T-cell (primary cell): ENCODE measurements at places on chromosomes 5 and 9. TPM values are rescaled to one million over a fixed set of nuclear protein-coding genes. Genes with fewer than 3 reads are reported as not detected.

DNA sequence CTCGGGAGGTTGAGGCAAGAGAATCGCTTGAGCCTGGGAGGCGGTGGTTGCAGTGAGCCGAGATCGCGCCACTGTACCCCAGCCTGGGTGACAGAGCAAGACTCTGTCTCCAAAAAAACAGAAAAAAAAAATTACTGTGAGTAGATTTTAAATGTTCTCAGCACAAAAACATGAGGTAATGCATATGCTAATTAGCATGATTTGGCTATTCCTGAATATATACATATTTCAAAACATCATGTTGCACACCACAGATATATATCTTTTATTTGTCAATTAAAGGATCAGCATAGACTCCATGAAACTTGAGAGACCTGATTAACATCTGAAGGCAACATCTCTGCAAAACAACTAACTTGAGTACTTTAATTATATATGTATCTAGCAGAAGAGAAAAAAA is 103.3 kb downstream of the THBS4 start:
- no peak for DNase-seq

DNA sequence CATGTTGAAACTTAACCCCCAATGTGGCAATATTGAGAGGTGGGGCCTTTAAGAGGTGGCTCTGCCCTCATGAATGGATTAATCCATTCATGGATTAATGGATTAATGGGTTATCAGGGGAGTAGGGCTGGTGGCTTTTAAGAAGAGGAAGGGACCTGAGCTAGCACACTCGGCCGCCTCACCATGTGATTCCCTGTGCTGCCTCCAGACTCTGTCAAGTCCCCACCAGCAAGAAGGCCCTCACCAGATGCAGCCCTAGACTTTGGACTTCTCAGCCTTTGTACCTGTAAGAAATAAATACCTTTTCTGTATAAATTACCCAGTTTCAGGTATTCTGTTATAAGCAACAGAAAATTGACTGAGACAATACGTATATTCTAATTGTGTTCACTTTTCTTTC is 272.2 kb upstream of the DMRT1 start:
- no peak for DNase-seq

- DNase-seq = no peak
These were observed 79.3 kb downstream of the PPP2R2B start for GRCh38 chr5:146799231-146799630.

- no peak for DNase-seq
These were observed 738 bp downstream of the FSTL4 start for GRCh38 chr5:133611357-133612248.

DNA sequence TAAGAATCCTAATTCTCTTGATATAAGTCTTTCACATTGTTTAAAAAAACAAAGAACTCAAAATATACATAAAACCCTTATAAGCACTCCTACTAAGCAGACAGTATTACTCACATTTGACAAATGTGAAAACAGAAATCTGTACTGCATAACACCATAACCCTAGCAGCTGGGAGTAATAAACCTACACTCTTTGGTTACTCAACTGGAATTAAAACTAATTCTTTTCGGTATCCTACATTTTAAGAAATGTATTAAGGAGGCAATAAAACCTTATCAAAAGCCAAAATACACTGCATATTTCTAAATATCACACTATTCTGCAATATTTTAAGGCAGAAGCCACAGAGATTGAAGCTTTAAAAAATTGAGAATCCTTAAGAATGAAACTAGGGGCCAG is 6.8 kb downstream of the AUH start:
- DNase-seq = no peak

- no peak for DNase-seq
These were observed 9.9 kb upstream of the GM2A start for GRCh38 chr5:151243127-151243526.

The CXCL14 gene
- not detected for total RNA-seq
